ENCODE measurements at places on chromosomes 7 and 10.

DNA sequence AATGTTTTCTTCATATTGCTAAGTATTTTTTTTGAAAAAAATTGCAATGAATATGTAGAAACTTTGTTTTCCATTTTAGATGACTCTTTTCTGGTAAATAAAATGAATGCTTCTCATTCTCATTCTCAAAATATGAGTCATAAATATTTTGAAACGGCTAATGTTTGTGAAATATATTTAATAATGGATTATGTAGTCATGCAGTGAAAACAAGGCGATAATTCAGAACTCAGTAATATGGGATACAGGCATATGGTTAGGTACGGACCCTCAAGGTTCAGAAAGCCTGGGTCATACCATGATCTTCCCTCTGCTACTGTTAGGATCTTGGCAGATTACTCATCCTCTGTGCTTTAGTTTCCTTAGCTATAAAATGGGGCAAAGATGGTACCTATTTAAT, 46.2 kb upstream of the SLC39A12 start:
- DNase-seq: no peak

DNA sequence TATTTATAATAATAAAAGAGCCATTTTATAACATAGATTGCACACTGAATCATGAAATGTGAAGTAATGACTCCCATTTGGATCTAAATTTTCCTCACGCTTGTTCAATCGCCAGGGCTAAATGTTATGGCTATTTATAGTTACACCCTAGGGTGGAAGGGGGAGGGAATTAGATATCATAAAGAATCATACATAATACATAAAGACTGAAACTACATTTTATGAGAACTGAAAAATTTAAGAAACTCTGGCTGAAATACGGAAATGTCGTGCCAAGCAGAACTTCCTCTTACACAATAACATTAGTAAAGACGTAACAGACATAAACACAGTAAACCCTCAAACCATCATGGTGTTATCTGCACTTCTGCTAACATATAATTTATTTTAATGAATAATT, 327.5 kb upstream of the PHF14 start:
- no peak for DNase-seq

DNA sequence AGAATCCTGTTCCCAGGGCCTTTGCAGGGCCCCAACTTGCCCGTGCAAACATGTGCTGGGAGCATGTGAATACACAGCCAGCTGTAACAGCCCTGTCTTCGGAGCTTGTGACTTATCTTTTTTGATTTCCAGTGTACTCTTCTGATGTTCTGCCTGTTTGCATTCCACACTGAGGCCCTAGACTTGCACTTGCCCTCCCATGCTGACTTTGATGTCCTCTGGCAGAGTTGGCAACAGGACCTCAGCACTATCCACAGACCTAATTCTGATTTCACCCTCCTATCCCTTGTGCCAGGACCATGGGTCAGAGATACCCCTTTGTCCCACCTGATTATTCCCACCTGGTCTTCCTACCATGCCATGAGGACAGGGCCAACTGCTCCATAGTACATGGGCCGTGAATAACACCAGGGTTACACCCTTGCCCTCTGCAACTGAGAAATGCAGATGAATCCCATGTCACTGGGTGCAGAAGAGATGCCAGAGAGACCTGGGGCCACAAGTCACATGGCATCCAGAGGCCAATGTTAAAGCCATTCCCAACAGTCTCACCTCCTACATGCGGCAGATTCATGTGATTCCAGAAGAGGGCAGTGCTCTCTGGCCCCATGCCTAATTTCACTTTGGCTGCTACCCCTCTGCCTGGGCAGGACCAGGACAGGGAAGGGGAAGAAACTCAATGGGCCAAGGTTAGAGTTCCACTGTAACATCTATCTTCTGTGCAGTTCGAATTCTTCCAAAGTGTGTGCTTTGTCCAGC, 43.0 kb downstream of the SCRN1 start:
- peak; percentile 31 for DNase-seq

DNA sequence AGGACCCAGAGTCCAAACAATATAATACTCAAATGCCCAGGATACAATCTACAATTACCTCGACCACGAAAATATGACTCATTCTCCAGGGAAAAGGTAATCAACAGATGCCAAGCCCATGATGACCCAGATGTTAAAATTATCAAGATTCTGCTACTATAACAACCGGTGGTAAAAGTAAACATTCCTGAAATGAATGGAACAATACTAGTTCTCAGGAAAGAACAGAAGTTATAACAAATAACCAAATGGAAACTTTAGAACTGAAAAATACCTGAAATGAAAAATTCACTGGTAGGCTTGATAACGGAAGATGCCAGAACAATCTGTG, 34.1 kb upstream of the GUSB start:
- peak; percentile 78 for DNase-seq

GRCh38 chr10:70320751-70321150, 36.9 kb upstream of the NPFFR1 start:
- DNase-seq: no peak

- DNase-seq: no peak
These were observed 281.7 kb downstream of the BBS9 start for GRCh38 chr7:33411020-33411419.

GRCh38 chr10:133100186-133100585, 12.5 kb downstream of the ADGRA1 start:
- DNase-seq: no peak

DNA sequence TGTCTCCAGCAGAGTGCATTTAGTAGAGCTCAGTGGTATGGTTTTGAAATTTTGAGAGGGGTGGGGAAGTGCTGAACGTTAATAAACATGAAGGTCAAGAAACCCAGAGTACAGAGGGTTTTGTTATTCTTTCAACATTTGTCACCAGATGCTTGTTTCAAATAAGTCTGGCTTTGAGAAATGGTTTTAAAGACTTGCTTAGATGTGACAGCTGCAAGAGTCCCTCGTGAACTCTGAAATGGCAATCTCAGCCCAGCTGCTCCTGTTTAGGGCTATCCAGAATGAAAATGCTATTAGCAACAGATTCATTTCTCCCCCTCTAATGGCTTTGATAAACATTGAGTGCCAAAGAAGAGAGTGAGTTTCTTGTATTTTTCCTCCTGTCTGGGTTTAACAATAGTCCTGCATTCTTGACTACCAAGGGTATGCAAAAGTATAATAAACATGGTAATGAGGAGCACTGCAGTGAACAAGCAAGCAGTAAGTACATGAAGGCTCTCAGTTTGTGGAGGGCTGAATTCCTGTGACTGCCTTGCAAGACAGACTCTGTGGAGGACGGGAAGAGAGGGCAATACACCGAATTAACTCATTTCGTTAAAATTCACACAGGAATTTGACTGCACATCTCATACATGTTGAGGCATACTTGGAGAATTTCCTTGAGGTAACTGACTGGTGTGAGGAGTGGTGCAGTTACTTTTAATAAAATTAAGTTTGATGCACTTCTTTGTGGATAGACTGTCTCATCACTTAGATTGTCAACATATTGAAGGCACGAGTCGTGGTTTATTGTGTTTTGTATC, 490.9 kb downstream of the REEP3 start:
- no peak for DNase-seq

- no peak for DNase-seq
These were observed 31.2 kb downstream of the ARMC10 start for GRCh38 chr7:103106005-103106702.

- DNase-seq: peak; percentile 43
These were observed 1.5 kb downstream of the MAFK start for GRCh38 chr7:1531979-1532455.

GRCh38 chr10:71394926-71395562, 1.7 kb upstream of the CDH23 start:
- no peak for DNase-seq

- peak; percentile 19 for DNase-seq
These were observed 142.6 kb upstream of the CDC14C start for GRCh38 chr7:48781752-48782151.

- peak; percentile 47 for DNase-seq
These were observed 2.4 kb downstream of the SFMBT2 start for GRCh38 chr10:7408291-7409044.

GRCh38 chr10:54742416-54742815, 58.6 kb downstream of the PCDH15 start:
- DNase-seq: no peak

DNA sequence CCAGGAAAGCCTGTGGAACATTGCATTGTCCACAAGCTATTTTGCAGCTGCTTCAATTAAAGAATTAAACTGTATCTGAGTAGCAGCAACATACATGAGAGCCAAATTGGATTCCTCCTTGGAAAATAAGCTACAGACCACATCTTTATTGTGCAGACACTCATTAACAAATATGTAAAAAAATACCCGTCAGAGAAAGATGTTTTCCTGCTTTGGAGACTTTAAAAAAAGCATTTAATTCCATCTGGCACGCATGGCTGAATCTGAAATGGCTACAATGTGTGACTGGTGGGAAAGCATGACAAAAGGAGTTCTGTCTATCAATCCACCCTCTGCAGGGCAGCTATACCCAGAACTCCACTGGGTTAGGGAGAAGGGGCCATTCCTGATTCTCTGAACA, 73.1 kb upstream of the HPS1 start:
- no peak for DNase-seq

DNA sequence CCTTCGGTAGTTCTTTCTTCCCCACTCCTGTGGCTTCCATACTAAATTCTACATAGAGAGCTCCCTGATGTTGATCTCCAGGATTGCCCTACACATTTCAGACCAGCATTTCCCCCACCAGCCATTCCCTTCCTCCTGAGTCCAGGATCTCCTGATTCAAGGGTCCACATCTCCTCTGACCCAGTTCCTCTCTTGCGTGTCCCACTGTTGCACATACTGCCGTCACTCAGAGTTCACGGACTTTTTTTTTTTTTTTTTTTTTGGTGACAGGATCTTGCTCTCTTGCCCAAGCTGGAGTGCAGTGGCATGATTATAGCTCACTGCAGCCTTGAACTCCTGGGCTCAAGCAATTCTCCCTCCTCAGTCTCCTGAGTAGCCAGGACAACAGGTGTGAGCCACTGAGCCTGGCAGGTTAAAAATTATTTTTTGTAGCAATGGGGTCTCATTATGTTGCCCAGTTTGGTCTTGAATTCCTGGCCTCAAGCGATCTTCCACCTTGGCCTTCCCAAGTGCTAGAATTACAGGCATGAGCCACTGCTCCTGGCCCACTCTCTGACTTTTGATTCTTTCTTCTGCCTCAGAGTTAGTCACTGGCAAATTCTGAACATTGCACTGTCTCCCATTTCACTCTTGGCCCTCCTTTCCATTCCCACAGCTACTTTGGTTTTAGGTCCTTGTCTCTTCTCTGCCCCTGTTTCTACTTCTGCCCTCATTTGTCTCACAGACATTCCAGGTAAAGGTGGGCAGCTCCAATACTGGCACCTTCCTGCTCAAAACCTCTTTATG, 29.6 kb upstream of the ZRANB1 start:
- no peak for DNase-seq

GRCh38 chr7:77254429-77254828, 54.8 kb upstream of the FGL2 start:
- no peak for DNase-seq

- no peak for DNase-seq
These were observed 14.2 kb upstream of the POR start for GRCh38 chr7:75900617-75901315.

DNA sequence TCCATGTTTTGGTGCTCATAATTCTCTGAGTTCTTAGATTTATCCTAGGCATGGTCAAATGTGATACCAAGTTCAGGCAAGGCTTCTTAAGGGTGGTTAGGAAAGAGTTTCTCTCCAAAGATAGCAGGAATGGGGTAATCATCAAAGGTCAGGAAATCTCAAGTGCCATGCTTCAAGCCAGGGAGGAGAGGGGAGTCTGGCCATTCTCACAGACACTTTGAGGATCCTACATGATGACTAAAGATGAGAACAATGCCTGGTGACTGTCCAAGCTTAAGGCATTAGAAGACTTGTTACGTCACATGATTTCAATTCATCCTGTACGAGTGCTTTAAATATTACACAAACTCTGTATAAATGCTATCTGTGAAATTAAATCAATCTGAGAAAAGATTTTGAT, 59.4 kb downstream of the POM121L12 start:
- peak; percentile 1 for DNase-seq

DNA sequence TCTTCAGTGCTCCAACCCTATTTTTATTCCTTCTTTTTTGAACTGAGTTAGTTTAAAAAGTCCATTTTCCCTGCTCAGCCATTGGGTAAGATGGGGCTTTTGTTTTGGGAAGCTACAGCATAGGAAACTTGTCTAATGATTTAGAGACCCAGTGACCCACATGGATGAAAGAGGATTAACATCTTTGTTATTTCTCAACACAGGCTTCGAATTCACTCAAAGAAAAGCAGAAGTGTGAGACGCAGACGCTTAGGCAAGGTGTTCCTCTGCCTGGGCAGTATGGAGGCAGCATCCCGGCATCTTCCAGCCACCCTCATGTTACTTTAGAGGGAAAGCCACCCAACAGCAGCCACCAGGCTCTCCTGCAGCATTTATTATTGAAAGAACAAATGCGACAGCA, 152.0 kb downstream of the HDAC9 start:
- no peak for DNase-seq

GRCh38 chr7:157871681-157872080, 534.9 kb downstream of the DNAJB6 start:
- DNase-seq: no peak

GRCh38 chr10:98411768-98412167, 3.2 kb downstream of the PYROXD2 start:
- DNase-seq: no peak

- no peak for DNase-seq
These were observed 142.8 kb downstream of the HIBADH start for GRCh38 chr7:27519793-27520469.

DNA sequence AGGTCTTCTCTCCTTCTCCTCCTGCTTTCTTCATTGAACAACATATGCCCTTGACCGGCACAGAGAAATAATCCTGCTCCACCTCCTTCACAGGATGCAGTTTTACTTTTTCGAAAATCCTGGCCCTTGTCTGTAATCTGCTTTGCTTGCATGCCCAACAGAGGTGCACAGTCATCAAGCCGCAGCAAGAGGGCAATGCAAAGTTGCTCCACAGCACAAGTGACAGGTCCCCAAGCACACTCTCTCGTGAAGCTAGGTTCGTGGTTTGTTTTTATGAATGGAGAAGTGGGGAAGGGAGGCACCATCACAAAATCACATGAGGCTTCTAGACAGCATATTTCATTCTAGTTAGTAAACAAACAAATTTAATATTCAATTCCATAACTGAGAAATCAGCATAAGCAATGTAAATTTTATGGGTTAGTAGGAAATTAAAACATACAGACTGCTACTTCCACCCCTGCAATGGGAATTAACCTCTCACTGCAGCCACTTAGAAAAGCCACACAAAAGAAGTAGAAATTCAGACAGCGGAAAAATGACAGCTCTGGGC, 178.8 kb downstream of the TPK1 start:
- no peak for DNase-seq

DNA sequence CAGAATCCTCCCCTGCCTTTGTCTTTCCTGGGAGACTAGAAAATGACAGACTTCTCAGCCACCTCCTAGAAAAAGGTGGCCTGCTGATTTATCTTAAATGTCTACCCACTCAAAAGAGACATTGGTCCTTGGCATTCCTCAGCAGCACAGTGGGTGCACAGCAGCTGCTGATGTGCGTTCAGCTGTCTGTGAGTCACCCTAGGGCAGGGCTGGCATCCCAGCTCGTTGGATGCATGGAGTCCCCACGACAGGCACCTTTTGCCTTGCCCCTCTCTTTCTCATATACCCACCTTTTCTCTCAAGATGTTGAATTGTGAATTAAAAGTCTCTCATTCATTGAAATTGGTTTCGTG, 113.0 kb downstream of the DOCK1 start:
- DNase-seq: peak; percentile 7

Measured in kidney tubule cell (primary cell).